ENCODE measurements at places on chromosomes 6 and 20.

- DNase-seq: no peak
These were observed 121.4 kb upstream of the ADGRF1 start for GRCh38 chr6:47163536-47163935.

DNA sequence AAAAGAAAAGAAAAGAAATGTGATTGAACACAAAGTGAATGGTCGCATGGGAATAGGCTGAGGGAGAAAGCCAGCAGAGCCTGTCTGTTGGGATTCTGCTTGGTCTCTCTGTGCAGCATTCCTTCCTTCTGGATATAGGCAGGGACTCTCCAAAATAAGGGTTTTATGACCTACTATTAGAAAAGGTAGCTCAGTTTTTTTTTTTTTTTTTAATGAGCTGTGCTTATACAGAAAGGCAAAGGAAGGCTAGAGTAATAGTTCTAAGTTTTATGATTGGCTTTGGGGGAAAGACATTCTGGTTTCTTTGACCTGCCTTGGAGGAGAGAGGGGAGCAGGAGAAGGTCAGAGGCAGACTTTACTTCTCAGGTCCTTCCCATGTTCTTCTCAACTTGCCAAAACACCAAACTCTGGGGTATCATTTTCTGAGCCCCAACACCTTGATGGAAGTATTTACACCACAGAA lies 18.8 kb upstream of the IER3 start:
- no peak for DNase-seq

DNA sequence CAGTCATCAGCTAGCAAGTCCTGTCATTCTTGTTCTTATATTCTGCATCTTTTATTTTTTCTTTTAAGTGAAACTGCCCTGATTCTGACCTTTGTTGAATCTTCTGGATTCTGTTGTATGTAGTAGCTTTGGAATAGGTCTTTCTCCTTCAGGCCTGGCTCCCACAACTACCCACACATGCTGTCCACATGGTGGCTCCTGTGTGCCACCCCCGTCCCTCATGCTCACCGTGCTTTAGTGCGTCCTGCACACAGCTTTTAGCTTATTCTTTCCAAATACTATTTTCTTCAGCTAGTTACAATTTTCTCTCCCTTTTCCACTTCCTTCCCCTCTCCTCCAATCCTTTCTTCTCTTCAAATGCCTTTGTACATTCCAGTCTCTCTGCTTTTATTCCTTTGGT lies 61.8 kb downstream of the CTNNBL1 start:
- no peak for DNase-seq

DNA sequence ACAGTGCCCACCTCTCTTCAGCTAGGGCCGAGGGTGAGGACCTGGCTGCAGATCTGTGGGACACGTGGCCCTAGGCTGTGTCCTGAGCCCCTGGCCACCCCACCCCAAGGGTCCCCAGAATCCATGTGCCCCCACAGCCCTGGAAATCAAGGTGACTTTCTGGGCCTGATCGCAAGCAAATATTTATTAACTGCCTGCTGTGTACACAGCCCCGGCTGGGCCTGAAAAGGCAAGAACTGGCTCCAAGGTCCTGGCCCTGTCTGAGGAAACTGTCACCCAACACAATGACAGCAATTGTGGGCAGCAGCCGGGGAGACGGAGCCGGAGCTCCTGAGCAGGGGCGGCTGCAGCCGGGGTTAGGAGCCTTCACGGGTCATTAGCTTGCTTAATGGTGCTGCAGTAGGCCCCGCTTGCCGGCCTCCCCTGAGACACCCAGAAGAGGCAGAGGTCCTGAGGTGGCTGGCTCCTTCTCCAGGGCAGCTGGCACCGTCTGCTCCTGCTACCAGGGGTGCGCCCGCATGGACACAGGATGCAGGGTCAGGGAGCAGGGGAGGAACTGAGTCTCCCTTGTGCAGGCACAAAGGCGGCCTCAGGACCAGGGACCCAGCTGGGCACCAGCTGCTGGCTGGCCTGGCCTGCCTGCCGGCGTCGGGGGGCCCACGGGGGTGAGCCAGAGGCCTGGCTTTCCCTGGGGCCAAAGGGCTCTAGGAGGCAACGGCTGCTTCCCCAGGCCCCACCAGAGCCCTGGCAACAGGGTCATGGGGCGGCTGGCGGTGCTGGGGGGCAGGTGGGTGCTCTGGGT lies 24.1 kb downstream of the NPEPL1 start:
- DNase-seq: peak; percentile 20

- peak; percentile 42 for DNase-seq
These were observed 182.6 kb downstream of the RNGTT start for GRCh38 chr6:88780714-88781389.

GRCh38 chr6:131136021-131136786 lies 937 bp downstream of the AKAP7 start:
- DNase-seq: peak; percentile 66

- no peak for DNase-seq
These were observed 138.1 kb downstream of the TMEM242 start for GRCh38 chr6:157185171-157185570.

DNA sequence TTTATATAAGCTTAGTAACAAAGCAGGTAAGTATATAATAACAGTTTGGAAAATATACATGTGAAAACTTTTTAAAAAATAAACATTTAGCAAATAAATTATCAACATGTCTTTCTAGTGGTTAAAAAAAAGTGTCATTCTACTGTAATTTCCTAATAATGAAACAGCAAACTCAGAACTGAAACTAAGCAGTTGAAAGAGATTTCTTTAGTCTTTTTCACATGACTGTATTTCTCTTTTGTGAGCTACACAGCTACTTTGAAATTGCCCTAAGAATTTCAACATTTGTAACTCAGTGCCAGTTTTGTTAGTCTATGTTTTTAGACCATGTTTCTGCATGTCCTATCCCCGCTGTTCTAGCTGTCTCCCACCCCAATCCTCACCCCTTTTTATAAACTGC lies 28.4 kb upstream of the SDHAF4 start:
- no peak for DNase-seq

DNA sequence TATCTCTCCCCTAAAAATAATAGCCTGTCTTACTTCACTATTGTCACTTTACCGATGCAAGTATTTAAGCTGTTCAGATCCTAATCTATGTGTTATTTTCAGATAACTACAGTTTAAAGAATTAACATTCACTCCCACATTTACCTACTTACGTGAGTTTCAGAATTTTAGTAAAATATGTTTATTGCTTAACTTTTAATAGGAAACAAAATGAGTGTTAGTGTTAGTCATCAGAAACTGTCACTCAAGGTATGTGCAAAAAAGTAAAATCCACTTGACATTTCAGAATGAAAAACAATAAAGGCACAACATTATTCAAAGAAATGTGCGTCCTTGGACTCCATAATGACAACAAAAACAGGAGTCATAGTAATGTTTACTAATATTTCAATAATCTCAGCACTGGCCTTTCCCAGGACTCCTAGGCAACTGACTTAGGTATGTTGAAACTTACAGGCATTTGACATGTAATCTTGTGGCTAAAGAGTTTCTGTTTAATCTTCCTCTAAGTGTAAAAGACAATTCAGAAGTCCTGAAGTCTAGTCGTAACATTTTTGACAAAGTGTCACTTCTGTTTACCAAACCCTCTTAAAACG lies 4.5 kb downstream of the ATXN1 start:
- DNase-seq: no peak
